LHCN-M2 (cell line): ENCODE measurements at places on chromosomes 1 and 21.

DNA sequence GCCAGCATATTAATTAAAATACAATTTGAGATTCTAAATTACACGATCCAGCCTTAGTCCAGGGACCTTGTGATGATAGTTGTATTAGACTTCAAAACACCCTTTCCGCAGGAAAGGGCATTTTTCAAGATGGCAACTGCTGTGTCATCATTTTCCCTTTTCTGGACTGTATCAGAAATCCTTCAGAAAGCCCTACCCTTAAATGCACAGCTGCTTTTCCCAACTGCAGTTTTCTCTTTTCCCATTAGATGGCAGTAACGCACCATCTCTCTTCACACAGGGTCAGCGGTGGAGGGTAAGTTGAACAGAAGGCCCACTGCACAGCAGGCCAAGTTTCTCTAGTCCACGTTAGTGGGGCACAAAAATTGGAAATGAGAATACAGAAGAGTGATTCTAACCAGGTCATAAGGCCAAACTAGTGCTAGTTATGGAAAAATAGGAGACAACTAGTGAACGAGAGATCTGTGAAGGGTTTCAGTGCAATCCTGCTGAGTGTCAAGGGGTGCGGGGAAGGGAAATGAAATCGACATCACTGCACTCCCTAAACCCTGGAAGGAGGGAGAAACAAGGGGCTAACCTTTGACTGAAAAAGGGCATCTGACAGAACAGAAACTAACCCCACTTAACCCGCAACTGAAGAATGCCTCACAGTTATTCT lies 22.1 kb upstream of the TDRD10 start:
- peak; percentile 88 for DNase-seq

GRCh38 chr1:3561702-3562101 lies 49.6 kb downstream of the MEGF6 start:
- DNase-seq: no peak

GRCh38 chr1:66681686-66682085 lies 70.6 kb upstream of the DYNLT5 start:
- DNase-seq: no peak

DNA sequence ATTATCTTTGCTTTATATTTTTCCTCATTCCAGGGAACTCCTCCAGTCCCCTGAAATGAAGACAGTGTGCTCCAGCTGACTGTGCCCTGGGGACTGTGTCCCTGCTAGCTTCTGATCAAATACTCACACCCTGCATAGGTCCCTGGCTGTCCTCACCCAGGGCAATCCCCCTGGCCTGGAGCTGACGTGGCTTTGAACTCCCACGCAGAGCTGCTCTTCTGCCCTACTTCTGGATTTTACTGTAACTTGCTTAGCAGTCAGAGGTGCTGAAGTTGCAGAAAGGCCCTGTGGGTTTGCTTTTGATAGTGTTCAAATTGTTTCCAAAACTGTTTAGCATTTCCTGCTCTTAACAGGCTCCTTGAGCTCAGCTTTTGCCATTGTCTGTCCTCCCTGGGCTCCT lies 186.5 kb downstream of the FASLG start:
- no peak for DNase-seq

DNA sequence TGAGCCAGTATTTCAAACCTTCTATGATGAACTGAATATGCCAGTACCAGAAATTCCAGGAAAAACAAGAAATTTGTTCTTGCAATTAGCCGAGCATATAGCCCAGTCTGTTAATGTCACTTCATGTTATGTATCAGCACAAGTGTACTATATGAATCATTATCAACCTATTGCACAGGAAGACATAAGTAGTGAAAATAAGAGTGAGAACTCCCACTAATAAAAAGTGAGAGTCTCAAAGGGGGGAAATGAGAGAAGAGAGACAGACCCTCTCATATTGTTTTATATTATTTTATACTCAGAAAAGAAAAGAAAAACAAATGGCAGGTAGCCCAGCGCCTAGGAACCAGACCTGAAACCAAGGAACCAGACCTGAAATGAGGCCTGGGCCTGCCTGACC lies 16.2 kb downstream of the JMJD4 start:
- DNase-seq: no peak

- no peak for DNase-seq
Measured at GRCh38 chr1:203934027-203934426, 72.6 kb downstream of the SNRPE start.

DNA sequence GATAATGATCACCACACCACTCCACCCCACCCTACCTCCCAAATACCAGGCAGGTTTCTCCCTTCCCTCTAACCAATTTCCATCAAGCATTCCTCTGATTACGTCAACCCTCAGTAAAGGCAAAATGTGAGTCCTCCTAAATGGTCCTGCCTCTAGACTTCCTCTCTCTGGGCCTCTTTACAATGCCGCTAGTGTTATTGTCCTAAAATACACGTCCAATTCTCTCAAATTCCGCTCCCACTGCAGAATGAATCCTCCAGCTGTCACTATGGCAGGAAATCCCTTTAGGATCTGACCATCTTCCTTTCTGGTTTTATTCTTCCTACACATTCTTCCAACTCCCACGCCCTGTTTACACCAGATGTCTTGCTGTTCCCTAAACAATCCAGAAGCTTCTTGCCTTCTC lies 68.7 kb downstream of the DEGS1 start:
- no peak for DNase-seq
